Heart right ventricle (tissue), 16 donors: ENCODE measurements at places on chromosomes 13 and 19. TPM values are rescaled to one million over a fixed set of nuclear protein-coding genes. Genes with fewer than 3 reads are reported as not detected.

DNA sequence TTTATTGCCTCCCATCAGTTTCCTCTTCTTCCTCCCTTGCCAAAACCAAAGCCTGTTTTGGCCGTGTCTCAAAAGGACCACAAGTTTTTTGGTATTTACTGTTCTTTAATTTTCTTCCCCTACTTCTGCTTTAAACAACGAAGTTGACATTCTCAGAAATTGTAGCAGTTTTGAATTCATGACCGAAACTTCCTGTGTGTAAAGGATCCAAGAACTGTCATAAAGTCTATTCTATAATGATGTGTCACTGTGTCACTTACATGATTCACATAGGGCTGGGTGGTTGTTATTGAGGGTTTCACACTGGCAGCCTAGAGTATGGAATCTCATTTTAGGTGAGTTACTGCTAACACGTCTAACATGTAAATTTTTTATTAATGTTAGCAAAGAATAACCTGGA is 741.0 kb upstream of the KLHL1 start:
- DNase-seq = no peak
- H3K27me3 ChIP-seq = no peaks in the 10 kb centered on the region
- no peaks in the 10 kb centered on the region for H3K36me3 ChIP-seq
- no peak overlapping the region for H3K27ac ChIP-seq
- H3K4me3 ChIP-seq = no peak overlapping the region
- no peaks in the 10 kb centered on the region for H3K4me1 ChIP-seq

DNA sequence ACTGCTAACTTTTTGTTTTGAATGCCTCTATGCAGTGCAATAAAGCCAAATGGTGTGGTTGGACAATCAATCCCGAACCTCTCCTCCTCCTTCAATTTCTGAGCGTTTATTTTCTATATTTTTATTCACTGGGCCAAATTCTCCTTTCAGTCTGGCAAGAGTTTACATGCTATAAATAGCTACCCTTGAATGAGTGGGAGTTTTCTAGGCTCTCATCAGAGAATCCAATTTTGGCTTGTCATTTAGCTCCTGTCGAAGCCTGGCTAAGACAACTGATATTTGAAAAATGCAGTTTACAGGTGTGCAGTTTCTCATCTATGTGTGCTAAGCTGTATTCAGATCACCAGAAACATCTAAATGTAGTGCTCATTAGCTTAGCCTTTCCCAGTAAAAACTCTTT is 61.8 kb downstream of the OLFM4 start:
- H3K4me1 ChIP-seq = peaks cover 7% of the 10 kb centered on the region
- H3K36me3 ChIP-seq = no peaks in the 10 kb centered on the region
- H3K27ac ChIP-seq = no peak overlapping the region
- H3K27me3 ChIP-seq = no peaks in the 10 kb centered on the region

DNA sequence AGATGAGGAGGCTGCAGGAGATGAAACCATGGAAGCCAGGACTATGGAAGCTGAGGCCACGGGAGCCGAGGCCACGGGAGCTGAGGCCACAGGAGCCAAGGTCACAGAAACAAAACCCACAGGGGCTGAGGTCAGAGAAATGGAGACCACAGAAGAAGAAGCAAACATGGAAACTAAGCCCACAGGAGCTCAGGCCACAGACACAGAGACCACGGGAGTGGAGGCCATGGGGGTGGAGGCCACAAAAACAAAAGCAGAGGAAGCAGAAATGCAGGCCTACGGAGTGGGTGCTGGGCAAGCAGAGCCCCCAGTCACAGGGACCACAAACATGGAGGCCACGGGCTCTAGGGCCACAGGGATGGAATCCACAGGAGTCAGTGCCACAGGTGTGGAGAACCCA is 12.5 kb upstream of the EBI3 start:
- H3K36me3 ChIP-seq = no peaks in the 10 kb centered on the region
- H3K4me3 ChIP-seq = no peak overlapping the region
- no peaks in the 10 kb centered on the region for H3K4me1 ChIP-seq
- peaks cover 10% of the 10 kb centered on the region for H3K27me3 ChIP-seq

The TINCR gene
- total RNA-seq = 0.24 TPM

GRCh38 chr19:39906283-39906682 is 28.2 kb downstream of the FCGBP start:
- no peaks in the 10 kb centered on the region for H3K36me3 ChIP-seq
- no peaks in the 10 kb centered on the region for H3K27me3 ChIP-seq
- no peak for DNase-seq
- no peaks in the 10 kb centered on the region for H3K4me1 ChIP-seq
- no peak overlapping the region for H3K27ac ChIP-seq

The ARHGEF18 gene
- total RNA-seq = 13.3 TPM

DNA sequence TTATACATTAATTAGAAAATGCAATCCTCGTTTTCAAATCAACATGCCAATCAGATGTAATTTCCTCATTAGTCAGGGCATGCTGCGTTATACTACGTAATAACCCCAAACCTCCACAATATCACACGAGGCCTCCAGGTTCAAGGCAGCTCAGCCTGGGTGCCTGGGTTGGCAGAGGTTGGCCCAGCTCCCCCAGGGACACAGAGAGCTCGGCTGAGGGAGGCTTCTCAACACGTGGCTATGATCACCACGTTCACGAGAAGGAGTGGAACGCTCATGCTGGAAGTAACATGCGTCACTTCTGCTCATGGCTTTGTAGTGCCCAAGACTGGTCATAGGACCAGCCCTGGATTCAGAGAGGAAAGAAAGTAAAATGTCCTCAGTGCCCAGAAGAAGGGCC is 144.9 kb upstream of the SOX1 start:
- H3K4me3 ChIP-seq = no peak overlapping the region
- DNase-seq = no peak
- H3K27ac ChIP-seq = no peak overlapping the region
- no peaks in the 10 kb centered on the region for H3K4me1 ChIP-seq

The ZNF418 gene
- total RNA-seq = 16.5 TPM

The NLRP11 gene
- total RNA-seq = not detected

- H3K27ac ChIP-seq = no peak overlapping the region
- no peak overlapping the region for H3K4me3 ChIP-seq
Observed at GRCh38 chr13:79445968-79446645, 34.8 kb upstream of the NDFIP2 start.
